ENCODE measurements at places on chromosomes 5 and 9. TPM values are rescaled to one million over a fixed set of nuclear protein-coding genes. Genes with fewer than 3 reads are reported as not detected.

DNA sequence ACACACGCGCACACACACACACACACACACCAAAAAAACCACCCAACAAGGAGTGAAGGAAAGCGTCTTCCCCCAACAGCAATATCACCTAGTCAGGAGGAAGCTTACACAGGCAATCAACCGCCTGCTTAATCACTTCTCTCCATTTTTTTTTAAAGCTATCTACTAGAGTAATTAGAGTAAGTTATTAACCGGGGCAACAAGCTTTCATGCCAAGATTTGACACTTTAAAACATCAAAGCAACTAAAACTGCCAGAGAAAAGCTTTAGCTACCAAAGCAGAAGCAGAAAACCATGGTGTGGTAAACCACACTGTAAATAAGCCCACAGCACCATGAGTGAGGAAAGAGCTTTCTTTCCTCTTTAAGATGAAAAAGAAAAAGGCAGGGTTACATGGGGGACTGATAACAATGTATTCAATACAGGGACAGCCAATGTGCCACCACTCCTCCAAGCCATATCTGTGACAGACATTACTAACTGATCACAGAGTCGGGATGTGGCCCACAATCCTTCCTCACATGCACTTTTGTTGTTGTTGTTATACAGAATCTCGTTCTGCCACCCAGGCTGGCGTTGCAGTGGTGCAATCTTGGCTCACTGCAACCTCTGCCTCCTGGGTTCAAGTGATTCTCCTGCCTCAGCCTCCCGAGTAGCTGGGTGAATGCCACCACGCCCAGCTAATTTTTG is 282.1 kb downstream of the CRB2 start:
- DNase-seq: no peak

Gene ENC1
- total RNA-seq: 31.3 TPM

DNA sequence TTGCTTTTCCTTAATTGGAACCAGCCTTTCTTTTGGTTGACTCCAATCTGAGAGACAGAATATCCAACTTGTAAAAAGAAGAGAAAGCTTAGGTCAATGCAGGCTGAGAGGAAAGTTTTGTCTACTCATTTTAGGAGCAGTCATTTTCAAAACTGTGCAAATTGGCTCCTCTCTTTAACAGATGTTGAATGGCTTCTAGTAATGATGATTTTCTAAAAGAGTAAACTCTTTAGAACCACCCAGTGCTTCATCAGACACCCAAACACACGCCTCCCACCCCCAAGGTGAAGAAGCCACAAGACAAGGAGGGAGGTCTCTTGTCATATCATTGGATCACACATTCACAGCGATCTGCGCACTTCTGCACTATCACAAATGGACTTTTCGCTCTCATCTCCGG is 116.3 kb upstream of the KLF9 start:
- no peak for DNase-seq

Gene ADGRD2
- not detected for total RNA-seq

DNA sequence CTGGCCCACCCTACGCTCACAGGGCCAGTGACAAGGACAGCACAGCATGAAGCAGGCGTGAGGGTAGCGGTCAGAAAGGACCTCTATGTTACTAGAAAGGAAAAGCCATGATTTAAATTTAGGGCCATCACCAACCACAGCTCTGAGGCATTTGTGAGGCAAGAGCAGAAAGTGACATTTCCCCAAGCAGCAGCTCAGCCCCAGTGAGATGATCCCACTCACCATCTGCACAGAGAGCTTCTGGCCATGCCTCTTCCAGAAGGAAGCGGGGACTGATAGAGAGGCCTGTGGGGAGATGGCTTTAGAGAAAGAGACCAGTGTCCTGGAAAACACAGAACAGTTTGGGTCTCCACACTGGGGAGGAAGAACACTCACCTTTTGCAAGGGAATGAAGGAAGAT is 413.9 kb downstream of the SPOCK1 start:
- no peak for DNase-seq

All from SJSA1 (cell line).